Activated naive CD8-positive, alpha-beta T cell treated with anti-CD3 and anti-CD28 coated beads, Interleukin-2, amount 10 ng/mL, durations not matched to agents 7 days and 5 days (primary cell): ENCODE measurements at places on chromosomes 6 and 20. TPM values are rescaled to one million over a fixed set of nuclear protein-coding genes. Genes with fewer than 3 reads are reported as not detected.

Gene TRIM10
- total RNA-seq: not detected

Gene JARID2
- 30.0 TPM for total RNA-seq

Gene DAAM2
- total RNA-seq: not detected

Gene COL20A1
- not detected for total RNA-seq

Gene BPHL
- total RNA-seq: 8.4 TPM

Gene RAD21L1
- total RNA-seq: 0.48 TPM

Gene PI3
- total RNA-seq: not detected

Gene NOX3
- total RNA-seq: not detected

Gene OR2J3
- total RNA-seq: not detected

Gene SIRPB1
- 9.6 TPM for total RNA-seq

Gene PNLDC1
- 0.42 TPM for total RNA-seq

Gene HLA-DRB5
- total RNA-seq: not detected

Gene SYNE1
- 140 TPM for total RNA-seq

Gene EPB41L1
- not detected for total RNA-seq

Gene THBS2
- total RNA-seq: not detected

Gene RAE1
- 31.8 TPM for total RNA-seq

Gene SCGN
- total RNA-seq: not detected

Gene CPXM1
- total RNA-seq: 0.31 TPM
